Stimulated activated naive CD8-positive, alpha-beta T cell treated with anti-CD3 and anti-CD28 coated beads, Interleukin-15, Interleukin-2, amounts not matched to agents 100 U/mL and 50 U/mL, for 24 hours (primary cell): ENCODE measurements at places on chromosomes 3 and 15.

DNA sequence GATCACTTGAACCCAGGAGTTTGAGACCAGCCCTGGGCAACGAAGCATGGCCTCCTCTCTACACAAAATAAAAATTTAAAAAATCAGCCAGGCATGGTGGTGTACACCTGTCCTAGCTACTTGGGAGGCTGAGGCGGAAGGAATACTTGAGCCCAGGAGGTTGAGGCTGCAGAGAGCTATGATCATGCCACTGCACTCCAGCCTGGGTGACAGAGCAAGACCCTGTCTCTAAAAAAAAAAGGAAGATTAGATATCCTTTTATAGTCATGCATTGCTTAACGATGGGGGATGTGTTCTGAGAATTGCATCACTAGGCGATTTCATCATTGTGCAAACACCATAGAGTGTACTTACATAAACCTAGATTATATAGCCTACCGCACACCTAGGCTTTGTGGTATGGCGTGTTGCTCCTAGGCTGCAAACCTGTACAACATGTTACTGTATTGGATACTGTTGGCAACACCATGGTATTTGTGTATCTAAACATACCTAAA lies 12.6 kb downstream of the ALAS1 start:
- DNase-seq = no peak

DNA sequence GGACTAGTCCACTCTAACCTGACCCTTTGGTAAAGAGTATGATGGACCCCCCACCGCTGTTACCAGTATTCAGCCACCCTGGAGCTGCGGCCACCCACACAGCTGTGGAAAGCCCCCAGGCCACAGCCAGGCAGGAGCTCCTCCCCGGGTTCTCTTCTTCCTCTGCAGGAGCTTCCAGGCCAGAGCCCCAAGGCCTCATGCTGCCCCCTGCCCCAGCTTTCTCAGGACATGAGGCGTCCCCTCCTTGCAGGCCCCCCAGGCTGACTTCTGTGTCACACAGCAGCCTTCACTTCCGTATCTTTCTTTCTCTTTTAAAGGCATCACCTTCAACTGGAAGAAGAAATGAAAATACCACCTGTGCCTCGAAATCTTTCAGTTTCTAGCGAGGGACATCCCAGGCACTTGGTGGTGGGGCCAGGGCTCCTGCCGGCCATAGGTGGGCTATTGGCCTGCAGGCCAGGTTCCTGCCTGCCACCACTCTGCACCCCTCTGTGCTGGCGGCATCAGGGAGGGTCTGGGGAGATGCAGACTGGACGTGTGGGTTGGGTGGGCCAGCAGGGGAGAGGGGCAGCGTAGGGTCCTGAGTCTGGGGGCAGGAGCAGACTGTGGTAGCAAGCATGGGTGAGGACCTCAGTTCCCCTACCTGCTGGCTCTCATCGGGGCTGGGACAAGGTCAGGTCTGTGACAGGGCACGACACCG lies 19.9 kb downstream of the KLF13 start:
- peak; percentile 68 for DNase-seq

DNA sequence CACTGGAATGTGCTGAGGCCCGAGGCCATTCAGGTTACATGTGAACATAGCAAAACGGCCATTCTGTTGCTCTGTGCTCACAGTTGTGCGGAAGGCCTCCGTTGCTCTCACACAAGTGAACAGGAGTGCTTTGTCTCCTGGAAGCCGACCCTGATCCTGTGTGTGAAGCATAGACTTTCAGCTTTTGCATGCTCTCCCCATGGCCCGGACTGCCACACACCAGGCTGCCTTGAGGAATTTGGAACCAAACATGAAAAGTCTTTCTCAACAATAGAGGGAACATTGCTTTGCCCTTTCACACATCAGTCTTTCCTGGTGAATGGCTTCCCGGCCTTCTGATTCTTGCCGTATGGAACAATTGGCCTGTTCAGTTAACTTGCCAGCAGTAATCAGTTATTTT lies 154.8 kb upstream of the LRIG1 start:
- DNase-seq = no peak

GRCh38 chr15:82698711-82699345 lies 10.8 kb downstream of the AP3B2 start:
- no peak for DNase-seq

GRCh38 chr15:74958320-74958907 lies 1.8 kb upstream of the RPP25 start:
- peak; percentile 41 for DNase-seq

DNA sequence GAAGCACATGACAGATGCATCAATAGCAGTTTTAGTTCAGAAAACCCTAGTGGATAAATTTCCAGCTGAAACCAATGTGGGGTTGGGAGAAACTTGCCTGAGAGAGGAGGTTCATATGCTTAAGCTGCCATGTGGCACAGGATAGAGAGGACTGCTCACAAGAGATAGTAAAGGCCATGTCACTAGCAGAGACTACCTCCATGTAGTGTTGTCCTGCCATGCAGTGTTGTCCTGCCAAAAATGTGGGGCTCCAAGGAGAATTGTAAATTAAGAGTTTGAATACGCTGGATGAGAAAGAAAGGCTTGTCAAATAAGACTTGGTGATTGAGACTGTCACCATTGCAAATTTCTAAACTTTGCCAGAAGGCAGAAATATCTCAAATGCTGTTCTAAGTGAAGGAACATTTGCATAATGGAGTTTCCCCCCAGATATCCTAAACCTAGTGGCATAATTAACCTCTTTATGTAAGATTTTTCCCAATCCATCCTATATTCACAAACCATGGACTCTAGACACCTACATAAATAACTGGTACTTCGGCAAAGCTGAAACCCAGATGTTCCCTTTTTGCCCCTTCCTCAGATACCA lies 938.3 kb upstream of the ALCAM start:
- DNase-seq = no peak

DNA sequence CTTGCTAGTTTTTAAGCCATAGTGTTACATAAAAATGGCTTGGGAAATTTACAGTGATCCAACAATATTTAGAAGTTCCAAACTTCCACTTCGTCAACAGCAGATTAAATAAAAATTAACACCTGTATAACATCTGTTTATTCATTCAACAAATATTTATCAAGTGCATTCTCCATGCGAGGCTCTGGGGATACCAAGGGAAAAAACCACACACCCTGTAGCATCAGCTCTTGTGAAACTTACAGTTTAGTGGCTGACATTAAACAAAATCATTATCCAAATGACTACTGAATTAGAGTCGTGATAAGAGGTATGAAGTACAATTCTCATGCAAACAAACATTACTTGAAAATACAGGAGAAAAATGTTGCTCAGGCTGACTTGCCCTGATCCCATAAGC lies 122.9 kb downstream of the DLG1 start:
- DNase-seq = no peak

GRCh38 chr3:55698831-55699230 lies 211.7 kb upstream of the WNT5A start:
- no peak for DNase-seq

- DNase-seq = peak; percentile 9
These were observed at the start of gene ACTC1 for GRCh38 chr15:34795267-34796081. Gene ACTC1, minus strand, starts transcription at chr15:34795549. Its CDS starts 741 bp downstream, at chr15:34794808.

- DNase-seq = no peak
These were observed 561.3 kb upstream of the ZNF717 start for GRCh38 chr3:76346690-76347089.

- DNase-seq = no peak
These were observed 929.5 kb upstream of the ALCAM start for GRCh38 chr3:104437131-104437750.

- DNase-seq = no peak
These were observed 6.5 kb downstream of the FBN1 start for GRCh38 chr15:48638963-48639362.

DNA sequence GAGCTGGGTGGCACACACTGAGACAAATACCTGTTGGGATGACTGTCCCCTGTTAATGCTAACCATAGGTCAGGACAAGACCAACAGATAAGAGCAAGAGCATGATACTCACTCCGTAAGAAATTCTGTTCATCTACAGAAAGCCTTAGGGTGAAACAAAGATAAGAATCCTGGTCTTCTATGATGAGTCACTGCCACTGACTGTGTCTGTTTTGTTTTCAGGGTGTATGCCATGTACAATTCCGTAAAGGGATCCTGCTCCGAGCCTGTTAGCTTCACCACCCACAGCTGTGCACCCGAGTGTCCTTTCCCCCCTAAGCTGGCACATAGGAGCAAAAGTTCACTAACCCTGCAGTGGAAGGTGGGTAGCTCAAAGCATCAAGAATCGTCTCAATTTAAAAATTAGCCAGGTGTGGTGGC lies 141.1 kb downstream of the GHSR start:
- no peak for DNase-seq

DNA sequence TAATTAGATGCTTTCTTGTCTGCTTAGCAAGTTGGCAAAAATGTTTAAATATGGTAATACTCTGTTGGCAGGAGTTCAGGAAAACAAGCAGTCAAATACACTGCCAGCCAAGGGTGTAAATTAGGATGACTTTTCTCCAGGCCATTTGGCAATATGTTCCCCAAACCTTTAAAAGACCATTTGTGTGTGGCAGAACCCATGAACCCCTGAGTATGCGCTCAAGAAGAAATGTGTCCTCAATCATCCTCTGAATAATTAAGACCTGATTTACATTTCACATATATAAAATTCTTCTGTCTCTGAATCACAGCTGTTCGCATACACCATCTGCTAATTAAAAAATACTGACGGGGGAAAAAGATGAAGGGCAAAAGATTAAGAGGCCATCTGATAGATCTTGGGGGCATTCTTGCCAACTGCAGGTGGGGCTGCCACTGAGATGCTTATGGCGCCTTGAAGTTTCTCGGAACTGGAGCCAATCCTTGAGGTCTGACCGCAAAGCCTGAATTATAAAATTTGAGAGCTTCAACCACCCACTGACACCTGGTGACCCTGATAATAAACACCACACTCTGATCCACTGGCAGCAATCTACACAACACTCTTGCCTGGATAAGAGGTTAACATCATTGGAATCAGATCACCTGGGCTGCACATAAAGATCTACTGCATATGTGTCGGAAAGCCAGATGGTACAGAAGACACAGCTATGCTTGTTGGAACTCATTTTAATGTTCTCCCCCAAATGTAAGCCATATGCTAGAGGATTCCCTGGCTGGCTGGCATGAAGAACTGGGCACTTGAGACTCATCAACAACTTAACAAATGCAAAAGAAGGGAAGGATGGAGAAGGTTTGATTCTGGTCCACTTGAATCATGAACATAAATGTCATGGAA lies 190.6 kb downstream of the OSBPL10 start:
- DNase-seq = no peak

DNA sequence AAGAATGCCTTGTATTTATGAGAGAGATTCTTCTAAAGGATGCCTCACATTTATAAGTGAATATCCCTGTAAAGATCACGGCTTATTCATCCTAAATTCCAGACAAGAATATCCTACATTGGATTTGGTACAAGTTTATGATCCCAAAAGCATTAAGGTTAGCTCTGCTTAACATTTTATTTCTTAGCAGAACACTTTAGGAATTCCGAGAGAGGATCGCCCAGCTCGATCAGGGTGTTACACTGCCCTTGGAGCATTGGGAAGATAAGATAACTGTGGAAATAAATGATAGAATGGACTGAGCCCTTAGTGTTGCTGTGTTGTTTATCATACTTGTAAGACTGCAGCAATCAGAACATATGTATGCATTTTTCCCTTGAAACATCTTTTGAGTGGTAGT lies 223.0 kb upstream of the CDIN1 start:
- DNase-seq = no peak

DNA sequence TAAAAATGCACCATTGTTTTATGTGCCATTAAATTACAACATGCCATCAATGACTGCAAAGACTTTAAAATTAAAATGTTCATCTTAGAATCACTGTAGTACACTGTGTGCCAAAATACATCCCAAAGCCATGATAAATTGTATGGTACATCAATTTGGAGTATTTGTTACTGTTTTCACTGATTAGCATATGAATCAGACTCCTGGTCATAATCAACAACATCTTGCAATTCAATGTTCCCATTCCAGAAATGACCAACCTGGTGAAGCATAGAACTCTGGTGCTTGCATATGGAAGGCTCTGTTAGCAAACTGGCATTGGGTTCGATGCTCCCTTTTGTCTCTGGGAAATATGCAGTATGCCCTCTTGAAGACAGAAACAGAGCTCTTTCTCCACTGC lies 22.5 kb downstream of the LYSMD2 start:
- DNase-seq = no peak

DNA sequence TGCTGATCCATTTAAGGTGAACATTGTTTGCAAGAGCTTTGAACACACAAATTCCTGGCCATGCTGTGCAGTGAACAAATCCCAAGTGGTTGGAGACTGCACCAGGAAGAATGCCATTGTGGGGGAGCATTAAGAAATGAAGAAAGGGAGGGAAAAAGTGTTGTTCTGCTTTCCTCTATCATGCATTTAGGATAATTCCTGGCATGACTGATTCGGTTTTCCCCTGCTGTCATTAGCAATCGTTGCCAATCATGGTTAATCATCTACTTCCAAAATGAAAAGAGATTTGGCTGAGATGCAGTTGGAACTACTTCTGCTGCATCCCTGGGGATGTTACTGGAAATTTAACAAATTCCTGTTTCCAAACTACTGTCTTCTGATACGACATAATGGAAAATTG lies 73.7 kb upstream of the ZPLD1 start:
- no peak for DNase-seq

- no peak for DNase-seq
These were observed 50.8 kb upstream of the PLAAT1 start for GRCh38 chr3:193190146-193190786.

DNA sequence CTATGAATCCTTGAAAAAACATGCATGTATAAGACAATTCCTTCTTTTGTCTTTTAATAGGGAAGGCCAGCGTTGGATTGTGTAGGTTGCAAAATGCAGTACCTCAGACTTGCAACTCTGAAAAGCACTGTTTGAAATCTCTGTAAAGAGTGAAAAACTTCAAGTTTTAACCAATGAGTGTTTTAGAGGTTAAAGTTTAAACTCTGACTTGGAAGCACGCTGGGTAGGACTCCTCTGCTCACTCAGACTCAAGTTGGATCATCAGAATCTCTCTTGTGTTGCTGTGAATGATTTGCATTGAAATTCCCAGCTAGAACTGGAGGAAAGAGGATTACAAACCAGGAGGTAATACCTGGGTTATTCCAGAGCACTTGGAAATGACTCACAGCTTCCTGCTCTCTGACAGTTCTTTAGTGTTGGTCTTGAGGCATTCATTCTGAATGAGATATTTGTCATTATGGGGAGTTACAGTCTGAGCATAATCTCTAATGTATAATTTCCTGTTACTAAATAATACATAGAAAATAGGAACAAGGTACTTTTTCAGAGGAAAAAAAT lies 49.1 kb downstream of the PLS1 start:
- no peak for DNase-seq

- no peak for DNase-seq
These were observed 69.1 kb downstream of the MB21D2 start for GRCh38 chr3:192848371-192849233.

GRCh38 chr15:48012191-48012590 lies 108.6 kb upstream of the SLC24A5 start:
- DNase-seq = no peak
